Anterior cingulate cortex (tissue), 58 donors: ENCODE measurements at places on chromosomes 3 and 15.

- no peak for DNase-seq
These were observed 22.3 kb upstream of the CNOT10 start for GRCh38 chr3:32662647-32663046.

- no peak for DNase-seq
These were observed 237.5 kb downstream of the NTRK3 start for GRCh38 chr15:88018869-88019641.

DNA sequence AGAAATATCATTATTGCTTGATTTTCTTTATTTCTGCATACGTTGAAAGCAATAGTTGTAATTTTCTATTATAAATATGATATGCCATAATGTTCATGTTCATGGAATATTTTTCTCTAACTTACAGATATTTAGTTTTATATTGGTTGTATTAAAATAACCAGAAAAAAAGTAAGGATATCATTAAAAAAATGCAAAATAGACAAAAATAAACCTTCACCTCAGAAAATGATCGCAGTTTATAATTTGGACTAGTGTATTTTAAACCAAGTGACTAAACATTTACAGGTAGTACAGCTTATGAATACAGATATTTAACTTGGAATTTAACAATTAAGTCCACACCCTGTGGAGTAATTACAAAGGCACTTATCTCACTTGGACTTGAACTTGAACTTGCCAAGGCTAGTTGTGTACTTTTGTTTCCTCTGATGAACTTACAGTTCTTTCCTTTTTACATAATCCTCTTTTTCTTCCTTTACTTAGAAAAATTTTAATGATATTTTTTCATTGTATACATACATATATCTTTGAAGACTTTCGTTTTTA, 156.7 kb downstream of the CHL1 start:
- DNase-seq, result no peak

DNA sequence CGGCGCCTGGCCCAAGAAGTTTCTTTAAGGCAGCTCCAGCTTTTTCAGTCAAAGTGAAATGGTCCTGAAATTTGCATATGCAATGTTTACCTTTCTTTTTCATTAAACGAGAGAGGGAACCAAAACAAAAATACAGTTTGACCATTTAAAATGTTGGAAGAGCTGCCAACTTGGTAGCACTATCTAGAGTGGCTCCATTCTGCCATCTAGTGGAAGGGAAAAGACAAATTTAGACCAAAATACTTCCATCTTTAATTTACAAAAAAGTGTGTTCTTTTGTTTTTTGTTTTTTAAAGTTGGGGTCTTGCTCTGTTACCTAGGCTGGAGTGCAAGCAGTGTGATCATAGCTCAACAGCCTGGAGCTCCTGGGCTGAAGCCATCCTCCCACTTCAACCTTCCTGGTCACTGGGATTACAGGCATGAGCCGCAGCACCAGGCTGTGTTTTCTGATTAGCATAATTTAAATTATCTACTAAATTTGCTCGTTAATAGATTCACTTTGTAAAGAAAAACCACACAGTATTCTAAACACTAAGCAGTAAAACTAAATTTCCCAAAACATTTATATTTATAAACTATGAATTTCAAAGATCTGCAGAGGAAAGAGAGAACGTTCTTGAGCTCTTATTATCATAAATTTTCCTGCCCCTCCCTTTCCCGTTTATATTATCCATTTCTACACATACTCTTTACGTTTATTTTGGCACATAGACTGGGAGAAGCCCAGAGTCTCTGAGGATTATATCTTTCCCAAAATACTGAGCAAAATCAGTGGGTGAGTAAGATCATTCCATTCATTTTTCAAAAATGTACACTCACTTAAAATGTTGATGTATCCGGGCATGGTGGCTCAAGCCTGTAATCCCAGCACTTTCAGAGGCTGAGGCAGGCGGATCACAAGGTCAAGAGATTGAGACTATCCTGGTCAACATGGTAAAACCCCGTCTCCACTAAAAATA, 15.4 kb upstream of the RFC4 start:
- no peak for DNase-seq

DNA sequence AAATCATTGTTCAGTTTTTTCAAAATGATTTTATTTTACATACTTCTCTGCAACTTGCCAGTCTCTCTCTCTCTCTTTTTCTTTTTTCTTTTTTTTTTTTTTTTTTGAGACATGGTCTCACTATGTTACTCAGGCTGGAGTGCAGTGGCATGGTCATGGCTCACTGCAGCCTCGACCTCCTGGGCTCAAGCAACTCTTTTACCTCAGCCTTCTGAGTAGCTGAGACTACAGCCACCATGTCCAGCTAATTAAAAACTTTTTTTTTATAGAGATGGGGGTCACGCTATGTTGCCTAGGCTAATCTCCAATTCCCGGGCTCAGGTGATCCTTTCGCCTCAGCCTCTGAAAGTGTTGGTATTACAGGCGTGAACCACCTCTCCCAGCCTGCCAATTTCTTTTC, 12.1 kb upstream of the ARID3B start:
- no peak for DNase-seq

GRCh38 chr3:25212736-25213135, 215.3 kb upstream of the RARB start:
- no peak for DNase-seq

- DNase-seq, result no peak
These were observed 15.3 kb upstream of the RPL32 start for GRCh38 chr3:12856626-12857025.

GRCh38 chr3:138945709-138946662, 951 bp downstream of the FOXL2 start:
- no peak for DNase-seq
